ENCODE measurements at places on chromosomes 16 and 17. TPM values are rescaled to one million over a fixed set of nuclear protein-coding genes. Genes with fewer than 3 reads are reported as not detected.

The KRTAP4-3 gene
- total RNA-seq: not detected

The TSEN54 gene
- total RNA-seq: 22.9 TPM

The MYH3 gene
- 9,382 TPM for total RNA-seq

The NME3 gene
- total RNA-seq: 29.6 TPM

DNA sequence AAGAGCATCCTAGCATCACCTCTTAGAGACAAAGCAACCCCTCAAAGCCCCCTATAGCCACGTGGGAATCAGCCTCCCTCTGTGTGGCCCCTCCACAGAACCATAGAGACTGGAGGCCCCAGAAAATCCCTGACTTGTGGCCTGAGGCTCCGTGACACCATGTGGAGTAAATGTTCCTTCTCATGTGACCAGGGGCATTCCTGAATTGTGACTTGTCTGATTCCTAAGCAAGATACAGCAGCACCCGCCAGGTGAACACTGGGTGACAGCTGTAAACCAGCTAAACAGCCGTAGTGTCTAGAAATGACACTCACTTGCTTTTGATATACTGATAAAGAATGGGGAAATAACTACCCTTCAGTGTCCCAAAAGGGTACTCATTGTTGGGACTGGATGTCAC lies 79.0 kb downstream of the DYNLRB2 start:
- no peak for DNase-seq

- peak; percentile 12 for DNase-seq
These were observed 526 bp downstream of the ZZEF1 start for GRCh38 chr17:4142107-4142900.

GRCh38 chr16:83581082-83581481 lies 226.7 kb upstream of the HSBP1 start:
- no peak for DNase-seq

DNA sequence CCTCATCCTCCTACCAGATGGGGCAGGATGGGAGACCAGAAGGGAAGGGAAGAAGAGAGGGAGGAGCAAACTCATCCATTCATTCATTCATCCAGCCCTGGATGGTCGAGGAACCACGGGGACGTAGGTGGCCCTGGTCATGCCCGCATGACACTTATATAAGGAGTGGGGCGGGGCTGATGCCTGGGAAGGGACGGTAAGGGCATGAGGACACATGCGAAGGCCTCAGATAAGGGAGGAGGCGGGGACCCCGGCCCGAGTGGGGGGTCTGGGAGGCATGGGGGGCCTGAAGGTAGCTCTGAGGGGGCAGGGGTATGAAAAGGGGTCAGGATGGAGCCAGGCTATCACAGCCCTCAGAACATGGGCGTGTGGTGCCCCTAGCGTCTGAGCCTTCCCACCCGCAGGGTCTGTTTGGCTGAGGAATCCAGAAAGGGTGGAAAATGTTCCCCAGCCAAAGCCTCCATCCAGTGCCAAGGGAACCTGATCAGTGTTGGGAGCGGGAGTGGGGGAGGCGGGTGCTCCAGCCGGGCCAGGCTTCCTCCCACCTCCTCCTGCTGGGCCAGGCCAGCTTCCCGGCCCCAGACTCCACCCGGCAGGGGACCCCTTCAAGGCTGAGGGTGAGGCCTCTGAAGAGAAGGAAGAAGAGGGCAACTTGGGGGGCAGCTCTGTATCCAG lies 17.6 kb upstream of the CD79B start:
- DNase-seq: peak; percentile 87

DNA sequence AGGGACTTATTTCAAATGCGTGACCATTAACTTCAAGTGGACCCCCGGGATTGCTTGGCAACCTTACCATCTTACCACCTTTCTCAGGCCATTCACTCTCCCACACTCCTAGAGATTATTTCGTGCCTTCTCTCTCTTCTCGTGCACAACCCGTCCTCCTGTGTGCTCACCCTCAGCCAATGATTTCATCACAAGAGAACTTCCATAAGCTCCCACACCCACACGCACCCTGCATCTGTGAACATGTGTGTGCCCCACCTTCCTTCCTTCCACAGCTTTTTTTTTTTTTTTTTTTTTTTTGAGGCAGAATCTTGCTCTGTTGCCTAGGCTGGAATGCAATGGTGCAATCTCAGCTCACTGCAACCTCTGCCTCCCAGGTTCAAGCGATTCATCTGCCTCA lies 27.4 kb upstream of the CDH3 start:
- no peak for DNase-seq

- DNase-seq: no peak
These were observed at the start of gene GJD3 for GRCh38 chr17:40364121-40364861. TSS of gene GJD3 (minus strand) at chr17:40364737. CDS start at chr17:40363815, 922 bp downstream.

DNA sequence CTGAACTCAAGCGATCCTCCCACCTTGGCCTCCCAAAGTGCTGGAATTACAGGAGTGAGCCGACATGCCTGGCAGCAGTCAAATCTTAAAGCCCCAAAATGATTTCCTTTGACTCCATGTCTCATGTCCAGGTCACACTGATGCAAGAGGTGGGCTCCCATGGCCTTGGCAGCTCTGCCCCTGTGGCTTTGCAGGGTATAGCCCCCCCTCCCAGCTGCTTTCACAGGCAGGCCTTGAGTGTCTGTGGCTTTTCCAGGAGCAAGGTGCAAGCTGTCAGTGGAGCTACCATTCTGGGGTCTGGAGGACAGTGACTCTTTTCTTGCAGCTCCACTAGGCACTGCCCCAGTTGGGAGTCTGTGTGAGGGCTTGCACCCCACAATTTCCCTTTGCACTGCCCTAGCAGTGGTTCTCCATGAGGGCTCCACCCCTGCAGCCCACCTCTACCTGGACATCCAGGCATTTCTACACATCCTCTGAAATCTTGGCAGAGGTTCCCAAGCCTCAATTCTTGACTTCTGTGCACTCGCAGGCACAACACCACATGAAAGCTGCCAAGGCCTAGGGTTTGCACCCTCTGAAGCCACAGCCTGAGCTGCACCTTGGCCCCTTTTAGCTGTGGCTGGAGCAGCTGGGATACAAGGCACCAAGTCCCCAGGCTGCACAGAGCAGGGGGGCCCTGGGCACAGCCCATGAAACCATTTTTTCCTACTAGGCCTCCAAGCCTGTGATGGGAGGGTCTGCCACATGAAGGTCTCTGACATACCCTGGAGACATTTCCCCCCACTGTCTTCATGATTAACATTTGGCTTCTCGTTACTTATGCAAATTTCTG lies 79.3 kb upstream of the ARL4D start:
- no peak for DNase-seq

- peak; percentile 36 for DNase-seq
These were observed 4.8 kb upstream of the SHISA9 start for GRCh38 chr16:12896562-12896961.

DNA sequence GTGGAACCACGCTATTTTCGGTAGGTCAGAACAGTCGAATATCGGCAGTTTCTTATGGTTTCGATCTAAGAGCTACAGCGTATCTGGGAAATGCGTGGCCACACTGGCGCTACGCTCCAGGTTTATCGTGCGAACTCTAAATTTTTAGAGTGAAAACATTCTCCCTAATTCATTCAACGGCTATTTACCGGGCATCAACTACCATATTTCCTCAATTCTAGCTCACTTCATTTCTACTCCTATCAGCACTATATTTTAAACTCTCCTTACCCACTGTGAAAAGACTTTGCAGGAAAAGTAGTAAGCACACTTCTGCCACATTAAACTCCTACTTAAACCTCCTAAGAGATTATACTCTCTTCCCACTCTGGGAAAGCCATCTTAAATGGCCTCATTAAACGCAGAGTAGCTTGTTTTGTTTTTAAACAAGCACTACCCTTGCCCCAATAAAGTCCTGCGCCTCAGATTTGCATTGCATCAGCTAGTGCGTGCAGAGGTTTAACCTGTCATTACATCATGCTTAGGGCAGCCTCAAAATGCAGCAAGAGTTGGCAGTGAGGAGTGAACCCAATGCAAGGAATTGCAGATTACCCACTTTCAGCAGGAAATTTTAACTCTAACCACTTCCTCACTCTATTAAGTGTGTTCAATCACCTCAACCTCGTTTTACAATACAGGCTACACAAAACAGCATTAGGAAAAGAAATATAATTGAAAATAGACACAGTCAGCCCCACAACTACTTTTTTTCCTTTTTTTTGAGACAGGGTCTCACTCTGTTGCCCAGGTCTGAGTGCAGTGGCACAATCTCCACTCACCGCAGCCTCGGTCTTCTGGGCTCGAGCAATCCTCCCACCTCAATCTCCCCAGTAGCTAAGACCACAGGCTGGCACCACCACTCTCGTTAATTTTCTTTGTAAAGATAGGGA lies 18.8 kb downstream of the SIAH1 start:
- DNase-seq: peak; percentile 60

DNA sequence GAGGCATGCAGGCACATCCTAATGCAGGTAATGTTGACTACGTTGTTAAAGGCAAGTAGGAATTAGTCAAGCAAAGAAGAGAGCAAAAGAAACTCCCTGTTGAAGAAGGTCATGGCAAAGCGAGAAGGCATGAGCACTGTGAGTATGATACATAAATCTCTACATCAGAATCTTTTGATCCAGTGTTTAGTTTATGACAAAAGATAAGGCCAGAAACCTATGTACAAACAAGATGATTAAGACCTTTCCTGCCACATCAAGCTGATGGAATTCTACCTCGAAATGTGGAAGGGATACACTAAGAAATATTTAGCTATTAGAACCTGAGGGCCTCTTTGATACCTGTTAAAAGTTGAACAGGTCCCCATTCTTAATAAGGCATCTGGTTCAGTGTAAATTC lies 20.2 kb downstream of the SYCE1L start:
- DNase-seq: no peak

GRCh38 chr17:4998027-4998731 lies 429 bp downstream of the KIF1C start:
- DNase-seq: peak; percentile 18

DNA sequence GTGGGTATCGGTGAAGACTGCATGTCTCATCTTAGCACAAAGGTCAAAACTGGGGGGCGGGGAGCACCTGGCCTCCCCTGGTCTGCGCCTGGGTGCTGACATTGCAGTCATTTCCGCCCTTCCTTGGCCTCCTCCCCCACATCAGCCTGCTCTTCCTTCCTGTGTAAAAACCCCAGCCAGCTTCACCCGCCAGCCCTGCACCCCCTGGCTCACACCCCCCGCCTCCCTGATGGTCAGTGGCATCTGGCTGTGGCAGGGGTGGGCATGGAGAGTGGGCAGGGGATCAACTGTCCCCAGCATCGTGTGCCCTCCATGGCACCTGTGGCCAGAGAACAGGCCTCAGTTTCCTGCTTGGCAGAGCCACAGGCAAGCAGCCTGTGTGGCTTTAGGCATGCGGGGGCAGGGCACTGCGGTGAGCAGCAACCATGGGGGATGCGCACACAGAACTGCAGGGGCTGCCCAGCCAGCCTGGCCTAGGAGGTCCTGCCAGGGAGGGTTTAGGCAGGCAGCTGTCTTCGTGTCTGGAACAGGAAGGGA lies 26.5 kb upstream of the LASP1NB start:
- DNase-seq: peak; percentile 71

DNA sequence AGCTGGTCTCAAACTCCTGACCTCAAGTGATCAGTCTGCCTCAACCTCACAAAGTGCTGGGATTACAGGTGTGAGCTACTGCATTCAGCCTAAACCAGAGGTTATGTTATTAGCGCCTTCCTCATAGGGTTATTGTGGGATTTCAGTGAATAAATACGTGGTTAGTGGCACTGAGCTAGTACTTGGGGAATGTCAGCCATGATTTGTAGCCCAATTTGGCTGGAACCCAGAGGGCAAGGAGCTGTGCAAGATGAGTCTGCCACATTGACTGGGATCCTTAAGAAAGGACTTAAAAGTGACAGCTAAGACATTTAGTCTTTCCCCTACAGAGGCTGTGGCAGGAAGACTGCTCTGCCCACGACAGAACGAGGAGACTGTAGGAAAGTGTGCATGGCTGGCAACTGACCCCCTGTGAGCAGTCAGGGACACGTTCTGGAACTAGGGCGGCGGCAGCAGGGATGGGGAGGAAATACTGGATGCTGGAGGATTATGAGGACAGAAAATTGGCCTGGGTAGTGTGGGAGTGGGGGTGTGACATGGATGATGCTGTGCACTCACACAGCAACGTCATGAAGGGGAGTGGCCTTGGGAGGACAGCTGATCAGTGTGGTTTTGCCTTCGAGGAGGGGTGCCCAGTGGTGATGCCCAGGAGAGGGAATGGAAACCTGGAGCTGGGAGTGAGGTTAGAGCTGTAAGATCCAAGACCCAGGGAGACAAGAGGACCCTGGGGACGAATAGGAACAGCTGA lies 14.6 kb downstream of the ATP5PD start:
- peak; percentile 88 for DNase-seq

Measured in tongue (tissue), 3 donors.